CD4-positive, alpha-beta T cell treated with Interleukin-6 for 4 hours (primary cell): ENCODE measurements at places on chromosomes 3 and 15.
A peak's percentile ranks its signal among the peaks of the same experiment; 100 is the strongest.

DNA sequence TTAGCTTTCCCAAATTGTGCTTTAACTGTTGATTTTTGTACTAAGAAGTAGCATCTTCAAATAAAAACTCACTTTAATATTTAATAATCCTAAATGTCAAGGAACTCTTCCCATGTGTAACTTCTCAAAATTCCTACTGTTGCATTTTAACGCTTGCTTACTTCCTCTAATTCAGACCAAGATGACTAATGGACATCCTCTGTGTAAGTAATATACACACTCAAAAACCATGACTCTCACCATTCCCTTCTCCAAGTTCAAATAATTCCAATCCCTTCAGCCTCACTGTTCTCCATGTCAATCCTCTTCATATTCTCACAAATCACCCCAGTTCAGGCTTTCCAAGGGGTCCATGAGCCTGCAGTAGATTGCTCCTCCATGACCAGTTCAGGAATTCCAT is 13.0 kb downstream of the MRPL46 start:
- no peak for DNase-seq

GRCh38 chr3:38960953-38961622 is 90.7 kb downstream of the SCN11A start:
- peak; percentile 23 for DNase-seq

GRCh38 chr15:64762546-64762945 is 12.8 kb downstream of the RBPMS2 start:
- no peak for DNase-seq

GRCh38 chr3:141656771-141657170 is 81.3 kb upstream of the RNF7 start:
- DNase-seq = no peak

GRCh38 chr3:127707851-127708411 is 35.2 kb downstream of the ABTB1 start:
- no peak for DNase-seq

GRCh38 chr3:173065543-173065981 is 75.5 kb downstream of the SPATA16 start:
- DNase-seq = no peak

- no peak for DNase-seq
Measured at GRCh38 chr15:70171256-70171886, 73.7 kb upstream of the TLE3 start.

DNA sequence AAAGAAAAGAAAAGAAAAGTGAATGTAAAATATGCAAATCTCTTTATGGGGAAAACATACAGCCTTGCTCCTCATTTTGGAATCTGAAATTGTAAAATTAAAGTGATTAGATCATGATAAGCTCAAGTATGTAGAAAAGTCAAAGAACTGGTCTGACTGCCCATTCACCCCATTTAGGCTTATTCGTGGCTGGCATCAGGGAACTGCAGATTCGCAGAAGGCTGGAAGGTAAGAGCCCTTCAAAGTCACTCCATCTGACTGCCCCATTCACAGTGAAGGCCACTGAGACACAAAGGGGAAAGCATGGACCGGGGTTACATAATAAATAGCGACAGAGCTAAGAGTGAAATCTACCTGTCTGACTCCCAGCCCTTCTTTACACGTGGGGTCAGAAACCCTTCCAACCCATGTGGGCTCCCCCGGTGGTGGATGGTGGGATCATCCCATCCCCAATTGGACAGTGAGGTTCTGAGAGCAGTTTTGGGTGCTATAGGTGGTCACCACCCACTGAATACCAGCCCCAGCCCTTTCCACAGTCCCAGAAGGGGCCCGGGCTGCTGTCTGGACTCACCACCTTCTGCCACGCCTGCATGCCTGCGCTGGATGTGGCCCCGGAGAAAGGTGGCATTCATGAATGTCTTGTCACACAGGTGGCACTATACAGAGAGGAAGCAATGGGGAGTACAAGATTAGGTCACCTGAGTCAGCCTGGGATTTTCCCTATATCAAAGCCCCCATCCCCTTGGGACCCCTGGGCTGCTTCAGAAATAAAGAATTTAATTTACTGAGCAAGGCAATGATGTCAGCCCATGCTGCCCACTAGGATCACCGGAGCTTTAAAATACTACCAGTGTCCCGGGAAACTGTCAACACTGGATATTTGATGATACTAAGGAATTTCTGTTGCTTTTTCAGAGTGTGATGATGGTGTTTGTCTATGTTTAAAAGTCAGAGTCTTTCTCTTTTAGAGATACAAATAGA is 17.9 kb downstream of the DZIP1L start:
- no peak for DNase-seq

GRCh38 chr3:121730940-121731687 is 18.4 kb downstream of the GOLGB1 start:
- DNase-seq = no peak

- DNase-seq = no peak
Measured at GRCh38 chr3:178711753-178712152, 175.5 kb downstream of the KCNMB2 start.

DNA sequence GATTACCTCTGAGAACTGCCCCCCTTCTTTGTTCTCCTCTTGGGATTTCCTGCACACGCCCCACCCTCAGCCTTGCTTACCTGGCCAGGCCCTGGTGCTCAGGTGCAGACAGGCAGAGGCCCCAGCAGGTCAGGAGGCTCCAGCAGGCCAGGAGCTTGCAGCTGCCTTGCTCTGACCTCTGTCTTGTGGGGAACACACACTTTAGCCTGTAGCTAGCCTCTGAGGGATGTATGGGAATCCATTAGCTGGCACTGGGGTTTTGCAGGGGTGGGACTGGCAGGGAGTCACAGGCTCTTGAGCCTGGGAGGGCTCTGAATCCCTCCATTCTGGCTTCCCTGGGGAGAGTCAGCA is 2.7 kb downstream of the SMAD6 start:
- no peak for DNase-seq

GRCh38 chr3:66816090-66816761 is 181.9 kb upstream of the KBTBD8 start:
- DNase-seq = peak; percentile 3

DNA sequence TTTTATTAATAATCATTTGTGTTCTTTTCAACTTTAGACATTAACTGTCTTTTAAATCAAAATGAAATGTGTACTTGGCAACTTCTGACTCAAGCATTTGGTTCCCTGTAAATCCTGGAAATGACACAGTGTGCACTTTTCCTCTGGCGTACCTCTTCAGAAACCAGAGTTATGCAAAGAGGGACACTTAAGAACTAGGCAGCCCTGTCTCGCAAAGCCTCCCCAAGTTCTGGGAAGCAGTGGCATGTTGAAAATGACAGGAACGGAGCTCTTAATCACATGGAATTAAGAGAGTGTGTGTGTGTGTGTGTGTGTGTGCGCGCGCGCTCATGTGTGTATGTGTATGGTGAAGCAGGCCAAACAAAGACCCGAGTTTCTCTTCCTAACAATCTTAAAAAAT is 707.4 kb downstream of the MECOM start:
- no peak for DNase-seq

GRCh38 chr3:34212175-34212574 is 413.7 kb downstream of the PDCD6IP start:
- DNase-seq = no peak
